Psoas muscle (tissue), 8 donors: ENCODE measurements at places on chromosomes 5 and 9. TPM values are rescaled to one million over a fixed set of nuclear protein-coding genes. Genes with fewer than 3 reads are reported as not detected.

DNA sequence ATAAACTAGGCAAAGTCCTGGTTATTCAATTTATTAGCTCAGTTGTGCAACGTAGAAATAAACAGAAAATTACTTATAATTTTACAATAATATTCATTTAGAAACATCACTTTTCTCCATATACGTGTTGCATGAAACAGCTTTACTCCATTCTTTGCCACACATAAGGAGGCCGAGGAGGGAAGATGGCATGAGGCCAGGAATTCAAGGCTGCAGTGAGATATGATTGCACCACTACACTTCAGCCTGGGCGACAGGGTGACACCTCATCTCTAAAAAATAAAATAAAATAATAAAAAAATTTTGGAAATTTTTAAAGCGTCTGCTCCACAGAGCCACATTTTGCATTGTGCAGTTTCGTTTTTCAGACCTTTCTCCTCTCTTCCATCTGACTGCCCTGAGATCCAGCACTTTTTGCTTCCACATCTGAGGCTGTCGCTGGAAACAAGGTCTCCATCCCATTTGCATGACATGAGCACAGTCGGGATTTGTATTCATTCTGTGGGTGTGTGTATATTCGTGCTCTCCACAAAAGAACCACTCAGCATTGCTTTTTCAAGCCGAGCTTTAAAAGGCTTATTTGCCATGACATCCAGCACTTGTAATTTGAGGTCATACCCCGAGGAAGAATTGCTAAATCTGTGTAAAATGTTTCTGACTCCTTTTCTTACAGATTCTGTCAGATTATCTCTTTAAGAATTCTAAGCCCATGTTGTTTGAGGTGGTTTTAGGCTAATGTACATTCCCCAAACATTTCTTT lies 98.6 kb upstream of the MSX2 start:
- H3K4me3 ChIP-seq = no peak overlapping the region
- H3K27me3 ChIP-seq = no peaks in the 10 kb centered on the region
- no peaks in the 10 kb centered on the region for H3K36me3 ChIP-seq
- no peaks in the 10 kb centered on the region for H3K4me1 ChIP-seq
- no peak overlapping the region for H3K27ac ChIP-seq

DNA sequence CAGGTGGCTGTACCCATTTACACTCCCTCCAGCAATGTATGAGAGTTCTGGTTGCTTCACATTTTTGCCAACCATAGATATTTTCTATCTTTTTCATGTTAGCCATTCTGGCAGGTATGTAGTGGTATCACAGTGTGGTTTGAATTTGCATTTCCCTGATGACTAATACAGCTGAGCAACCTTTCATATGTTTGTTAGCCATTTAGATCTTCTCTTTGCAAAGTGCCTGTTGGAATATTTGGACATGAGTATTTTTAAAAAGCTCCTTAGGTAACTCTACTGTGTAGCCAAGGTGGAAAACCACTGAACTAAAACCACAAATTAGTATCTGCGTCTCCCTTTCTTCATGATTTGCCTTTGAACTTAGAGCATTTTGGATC lies 31.9 kb downstream of the IRF1 start:
- H3K36me3 ChIP-seq = no peaks in the 10 kb centered on the region
- H3K4me1 ChIP-seq = peaks cover 37% of the 10 kb centered on the region
- no peak overlapping the region for H3K27ac ChIP-seq
- no peak overlapping the region for H3K4me3 ChIP-seq
- DNase-seq = no peak
- no peaks in the 10 kb centered on the region for H3K27me3 ChIP-seq

DNA sequence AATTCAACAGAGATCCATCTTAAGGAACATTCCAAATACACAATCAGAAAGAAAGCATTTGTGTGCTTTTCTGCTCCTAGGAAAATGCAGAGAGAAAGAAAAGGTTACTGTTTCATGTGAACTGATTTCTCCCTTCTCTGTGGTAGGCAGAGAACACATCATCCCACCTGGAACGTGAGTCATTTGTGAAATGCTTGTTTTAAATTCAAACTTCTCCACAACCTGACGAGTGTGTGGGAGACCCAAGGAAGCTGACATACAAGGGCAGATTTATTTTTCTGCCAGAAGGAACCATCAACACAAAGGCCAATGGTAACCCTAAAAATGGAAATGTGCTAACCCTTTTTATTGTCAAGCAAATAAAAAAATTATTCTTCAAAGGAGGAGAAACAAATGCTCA lies 156.4 kb downstream of the EFNA5 start:
- H3K27me3 ChIP-seq = no peaks in the 10 kb centered on the region
- no peaks in the 10 kb centered on the region for H3K36me3 ChIP-seq
- DNase-seq = no peak
- no peak overlapping the region for H3K4me3 ChIP-seq
- H3K27ac ChIP-seq = no peak overlapping the region

GRCh38 chr9:134566936-134567335 lies 74.7 kb upstream of the COL5A1 start:
- no peaks in the 10 kb centered on the region for H3K4me1 ChIP-seq
- no peaks in the 10 kb centered on the region for H3K36me3 ChIP-seq
- H3K27ac ChIP-seq = no peak overlapping the region
- H3K4me3 ChIP-seq = no peak overlapping the region

DNA sequence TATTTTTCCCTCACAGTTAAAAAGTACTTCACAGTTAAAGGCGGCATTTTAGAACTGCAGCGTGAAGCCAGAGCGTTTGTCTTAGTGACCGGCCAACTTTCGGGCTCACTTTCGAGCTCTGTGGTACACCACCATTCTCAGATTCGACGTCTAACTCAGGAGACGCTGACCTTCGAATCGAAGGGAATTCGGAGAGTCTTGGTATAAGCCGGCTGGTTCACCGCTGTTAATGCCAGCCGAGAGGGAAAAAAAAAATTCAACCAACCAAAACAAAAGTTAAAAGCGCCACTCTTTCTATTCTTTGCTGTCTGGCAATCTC lies 544 bp upstream of the SNX24 start:
- no peak for DNase-seq
- H3K27me3 ChIP-seq = no peaks in the 10 kb centered on the region
- H3K36me3 ChIP-seq = no peaks in the 10 kb centered on the region

DNA sequence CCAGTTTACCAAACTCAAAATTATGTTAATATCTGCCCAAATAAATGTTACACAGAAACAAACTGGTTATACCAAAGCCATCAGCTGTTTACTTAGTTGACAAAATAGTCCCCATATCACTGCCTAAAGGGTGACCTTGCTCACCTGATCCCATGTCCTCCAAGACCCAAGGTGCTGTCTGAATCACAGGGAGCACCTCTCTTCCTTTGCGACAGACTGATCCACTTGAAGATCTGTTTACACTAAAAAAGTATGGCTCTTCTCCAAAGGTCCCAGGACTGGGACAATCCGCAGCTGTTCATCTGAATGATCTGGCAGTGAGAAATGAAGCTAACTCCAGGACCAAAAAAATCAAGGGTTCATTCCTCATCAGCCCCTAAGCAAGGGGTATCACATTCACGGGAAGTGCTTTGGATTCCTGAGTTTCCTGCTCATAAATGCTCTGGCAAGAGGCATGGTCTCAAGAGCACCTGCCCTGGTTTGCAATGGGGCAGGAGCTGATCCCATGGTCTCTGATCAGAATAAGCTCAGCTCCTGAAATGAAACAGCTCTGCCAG lies 5.0 kb downstream of the PRUNE2 start:
- DNase-seq = no peak
- H3K27ac ChIP-seq = no peak overlapping the region
- peaks cover 16% of the 10 kb centered on the region for H3K4me1 ChIP-seq
- H3K36me3 ChIP-seq = no peaks in the 10 kb centered on the region
- H3K4me3 ChIP-seq = no peak overlapping the region

DNA sequence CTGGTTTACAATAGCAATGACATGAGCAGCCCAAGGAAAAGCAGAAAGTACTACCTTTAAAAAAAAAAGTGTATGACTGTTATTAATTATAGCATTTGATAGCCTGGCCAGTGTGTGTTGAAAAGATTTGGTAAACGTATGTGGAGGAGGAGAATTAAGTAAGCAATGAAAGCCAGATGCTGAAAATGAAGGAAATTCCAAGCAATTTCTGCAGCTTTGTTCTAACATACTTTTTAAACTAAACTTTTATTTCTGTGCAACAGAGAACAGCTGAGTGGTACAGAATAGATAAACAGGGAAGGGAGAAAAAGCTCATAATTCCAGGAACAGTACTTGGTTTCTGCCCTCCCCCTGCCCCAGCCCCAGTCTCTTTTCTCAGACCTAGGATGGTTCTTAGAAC lies 252.6 kb downstream of the ADAMTSL1 start:
- H3K4me1 ChIP-seq = no peaks in the 10 kb centered on the region
- H3K4me3 ChIP-seq = no peak overlapping the region
- DNase-seq = no peak
- H3K36me3 ChIP-seq = no peaks in the 10 kb centered on the region

DNA sequence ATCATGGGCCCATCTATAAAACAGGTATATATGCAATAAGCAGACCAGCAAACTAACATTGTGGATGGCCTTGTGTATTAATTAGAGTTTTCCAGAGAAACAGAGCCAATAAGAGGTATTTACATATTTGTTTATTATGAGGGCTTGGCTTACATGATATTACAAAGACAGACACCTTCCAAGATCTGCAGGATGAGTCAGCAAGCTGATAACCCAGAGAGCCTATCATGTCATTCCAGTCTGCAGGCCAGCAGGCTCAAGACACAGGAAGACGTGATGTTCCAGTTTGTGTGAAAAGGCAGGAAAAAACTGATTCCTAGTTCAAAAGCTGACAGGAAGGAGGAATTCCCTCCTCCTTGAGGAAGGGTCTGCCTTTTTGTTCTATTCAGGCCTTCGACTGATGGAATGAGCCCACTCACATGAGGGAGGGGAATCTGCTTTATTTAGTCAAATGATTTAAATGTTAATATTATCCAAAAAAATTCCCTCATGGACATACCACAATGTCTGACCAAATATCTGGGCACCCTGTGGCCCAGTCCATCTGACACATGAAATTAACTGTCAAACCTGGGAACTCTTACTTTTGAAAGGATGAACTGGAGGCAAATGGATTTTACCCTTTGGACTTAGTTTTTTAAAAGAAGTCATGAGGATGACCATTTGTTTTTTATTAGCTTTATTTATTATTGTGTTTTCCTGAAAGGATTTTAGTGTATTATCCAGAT lies 161.2 kb upstream of the CHD1 start:
- no peak overlapping the region for H3K27ac ChIP-seq
- H3K27me3 ChIP-seq = no peaks in the 10 kb centered on the region
- DNase-seq = no peak

Gene LCN9
- polyA plus RNA-seq = not detected
